Sigmoid colon (tissue), 7 donors: ENCODE measurements at places on chromosomes 5 and 9. TPM values are rescaled to one million over a fixed set of nuclear protein-coding genes. Genes with fewer than 3 reads are reported as not detected.

DNA sequence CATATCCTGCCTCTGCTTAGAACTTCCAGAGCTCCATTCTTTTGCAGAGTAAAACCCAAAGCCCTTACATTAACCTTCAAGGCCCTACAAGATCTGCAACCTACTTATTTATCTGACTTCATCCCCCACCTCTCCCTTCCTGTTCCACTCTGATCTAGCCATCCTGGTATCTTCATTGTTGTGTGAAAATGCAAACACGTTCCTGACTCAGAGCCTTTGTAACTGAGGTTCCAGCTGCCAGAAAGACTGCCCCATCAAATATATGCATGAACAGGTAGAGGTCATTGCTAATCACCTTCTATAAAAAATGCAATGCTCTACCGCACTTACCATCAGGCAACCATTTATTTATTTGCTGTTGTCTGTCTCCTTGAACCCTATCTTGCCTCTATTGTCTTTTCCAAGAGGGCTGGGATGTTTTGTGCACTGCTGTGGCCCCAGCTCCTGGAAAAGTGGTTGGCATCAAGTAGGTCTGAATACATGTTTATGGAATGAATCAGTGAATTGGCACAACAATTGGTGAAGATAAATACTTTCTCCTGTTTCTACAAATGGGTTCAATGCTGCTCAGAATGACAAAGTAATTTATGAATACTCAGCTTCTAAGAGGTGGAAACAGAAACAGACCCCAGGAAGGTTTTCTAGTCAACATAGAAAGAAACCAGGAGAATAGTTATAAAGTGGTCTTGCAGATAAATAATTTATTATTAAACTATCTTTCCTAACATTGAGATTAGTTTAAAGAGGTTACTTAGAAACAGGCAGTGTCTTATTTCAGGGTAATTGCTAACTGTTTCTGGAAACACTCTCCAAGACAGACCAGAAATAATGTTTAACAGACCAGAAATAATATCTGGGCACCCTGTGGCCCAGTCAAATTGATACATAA lies 230.6 kb upstream of the CD180 start:
- H3K27ac ChIP-seq, result no peak overlapping the region
- no peak for DNase-seq
- H3K4me1 ChIP-seq, result peaks cover 5% of the 10 kb centered on the region
- no peak overlapping the region for H3K4me3 ChIP-seq

DNA sequence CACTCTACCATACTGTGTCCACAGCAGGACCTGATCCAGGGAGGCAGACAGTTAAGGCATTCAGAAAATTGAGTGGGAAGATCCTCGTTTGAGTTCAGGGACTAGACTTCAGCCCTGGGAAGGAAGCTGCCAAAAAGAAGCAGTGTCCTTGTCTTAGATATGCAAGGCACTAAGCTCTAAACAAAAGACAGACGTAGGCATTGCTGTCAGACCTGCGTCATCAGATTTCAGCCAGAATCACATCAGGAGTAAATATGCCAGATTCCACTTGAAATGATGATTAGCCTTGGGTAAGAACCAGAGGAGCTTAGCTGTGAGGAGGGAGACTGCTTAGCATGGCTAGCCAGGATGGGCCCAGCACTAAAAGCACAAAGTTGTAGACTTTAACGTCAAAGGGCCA lies 56.7 kb downstream of the MAMDC2 start:
- H3K27ac ChIP-seq, result peak overlapping the region; percentile 60
- no peak overlapping the region for H3K4me3 ChIP-seq
- peaks cover 48% of the 10 kb centered on the region for H3K4me1 ChIP-seq
- DNase-seq, result peak; percentile 82

The NMUR2 gene
- total RNA-seq, result not detected

DNA sequence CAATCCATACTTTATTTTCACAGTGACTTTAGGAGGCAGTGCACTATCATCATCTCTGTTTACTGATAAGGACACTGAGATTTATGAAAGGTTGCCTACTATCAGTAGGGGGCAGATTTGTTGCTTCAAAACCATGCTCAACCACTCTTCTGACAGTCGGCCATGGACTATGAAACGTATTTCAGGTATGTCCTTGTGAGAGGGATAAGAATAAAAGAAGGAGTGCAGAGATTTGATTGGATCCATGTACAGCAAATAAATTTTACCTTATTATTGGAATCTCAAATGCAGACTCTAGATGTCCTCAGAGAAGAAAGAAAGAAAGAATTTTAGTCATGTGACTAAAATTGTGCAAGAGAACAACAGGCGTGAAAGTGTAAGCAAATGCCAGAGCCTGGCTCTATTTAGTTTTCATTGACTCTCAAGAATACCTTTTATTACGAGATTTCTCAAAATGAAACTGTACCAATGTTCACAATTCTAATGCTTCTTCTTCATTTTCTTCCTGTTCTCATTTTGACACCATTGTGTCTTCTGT lies 296.6 kb upstream of the RASA1 start:
- no peaks in the 10 kb centered on the region for H3K27me3 ChIP-seq
- no peaks in the 10 kb centered on the region for H3K4me1 ChIP-seq
- no peak overlapping the region for H3K4me3 ChIP-seq
- no peaks in the 10 kb centered on the region for H3K36me3 ChIP-seq
- peak overlapping the region; percentile 27 for H3K27ac ChIP-seq

DNA sequence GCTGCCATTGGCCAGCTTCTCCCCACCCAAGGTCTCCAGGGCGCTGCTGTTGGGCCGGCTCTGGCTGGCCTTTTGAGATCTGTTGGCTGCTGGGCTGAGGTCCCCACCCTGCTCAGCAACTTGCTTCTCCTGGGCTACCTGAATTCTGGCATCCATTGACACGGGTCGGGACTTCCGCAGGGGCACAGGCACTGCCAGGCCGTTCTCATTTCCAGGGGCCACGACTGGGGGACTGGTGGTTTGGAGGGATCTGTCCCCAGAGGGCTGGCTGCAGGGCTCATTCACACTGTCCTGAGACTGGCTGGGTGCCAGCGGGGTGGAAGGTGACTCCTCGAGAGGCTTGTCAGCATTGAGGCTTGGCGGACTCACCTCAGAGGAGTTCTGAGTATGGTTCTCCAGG lies 87.1 kb upstream of the FBXW11 start:
- DNase-seq, result peak; percentile 64
- no peak overlapping the region for H3K4me3 ChIP-seq
- H3K27me3 ChIP-seq, result no peaks in the 10 kb centered on the region
- peaks cover 24% of the 10 kb centered on the region for H3K4me1 ChIP-seq
- H3K36me3 ChIP-seq, result no peaks in the 10 kb centered on the region
- H3K27ac ChIP-seq, result no peak overlapping the region

DNA sequence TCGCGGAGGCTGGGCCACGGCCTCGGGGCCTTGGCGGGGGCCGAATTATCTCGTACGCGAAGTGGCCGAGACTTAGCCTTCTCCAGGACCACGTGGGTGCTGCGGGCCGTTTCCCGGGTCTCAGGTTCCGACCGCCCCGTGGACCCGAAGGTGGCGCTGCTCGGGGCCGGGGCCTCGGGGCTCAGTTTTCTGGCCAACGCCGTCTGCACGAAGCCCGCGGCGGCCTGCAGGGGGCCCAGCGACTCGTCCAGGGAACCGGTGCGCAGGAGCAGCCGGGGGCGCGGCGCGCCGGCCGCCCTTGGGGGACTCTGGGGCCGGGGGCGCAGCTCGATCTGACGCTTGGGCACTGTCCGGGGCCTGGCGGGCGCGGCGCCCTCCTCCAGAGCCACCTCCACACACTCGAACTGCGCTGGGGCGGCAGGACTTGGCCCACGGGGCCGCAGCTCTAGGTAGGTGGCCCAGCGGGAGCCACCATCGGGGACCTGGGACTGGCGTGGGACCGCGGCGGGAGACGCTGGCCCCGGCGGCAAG lies 716 bp downstream of the PROB1 start:
- H3K27me3 ChIP-seq, result peaks cover 29% of the 10 kb centered on the region
- peak overlapping the region; percentile 81 for H3K27ac ChIP-seq
- no peaks in the 10 kb centered on the region for H3K36me3 ChIP-seq
- H3K4me1 ChIP-seq, result peaks cover 32% of the 10 kb centered on the region
- H3K4me3 ChIP-seq, result peak overlapping the region; percentile 7
- no peak for DNase-seq

The TSSK1B gene
- total RNA-seq, result not detected

- DNase-seq, result no peak
- no peaks in the 10 kb centered on the region for H3K27me3 ChIP-seq
- H3K36me3 ChIP-seq, result no peaks in the 10 kb centered on the region
- H3K27ac ChIP-seq, result no peak overlapping the region
Measured at GRCh38 chr5:31806561-31806960, 167.6 kb downstream of the PDZD2 start.

The SLC46A2 gene
- total RNA-seq, result not detected

DNA sequence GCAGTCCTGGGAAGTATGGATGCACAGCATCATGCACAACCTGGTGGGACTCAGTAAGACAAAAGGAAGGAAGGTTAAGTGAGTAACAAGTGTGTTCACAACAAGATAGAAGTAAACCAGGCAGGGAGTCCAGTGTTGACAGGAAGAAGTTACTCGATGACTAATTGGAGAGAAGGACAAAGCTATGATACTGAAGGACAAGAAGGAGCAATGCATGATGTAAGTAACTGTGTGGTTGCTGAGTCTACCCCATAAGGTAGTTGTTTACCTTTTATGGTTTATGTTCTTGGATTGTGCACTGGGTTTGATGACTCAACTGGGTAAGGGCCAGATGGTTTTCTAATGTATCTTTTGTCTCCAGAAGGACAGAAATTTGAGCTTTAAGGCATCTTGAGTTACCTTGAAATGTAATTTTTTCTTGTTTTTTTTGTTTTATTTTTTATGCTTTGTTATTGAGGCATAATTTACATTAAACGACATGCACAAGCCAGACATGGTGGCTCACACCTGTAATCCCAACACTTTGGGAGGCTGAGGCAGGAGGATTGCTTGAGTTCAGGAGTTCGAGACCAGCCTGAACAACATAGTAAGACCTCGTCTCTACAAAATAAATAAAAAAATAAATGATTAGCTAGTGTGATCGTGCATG lies 89.2 kb upstream of the CAST start:
- H3K4me1 ChIP-seq, result peaks cover 4% of the 10 kb centered on the region
- H3K4me3 ChIP-seq, result no peak overlapping the region
- H3K36me3 ChIP-seq, result no peaks in the 10 kb centered on the region
- H3K27ac ChIP-seq, result no peak overlapping the region
- DNase-seq, result no peak

- no peak overlapping the region for H3K4me3 ChIP-seq
- DNase-seq, result no peak
- H3K36me3 ChIP-seq, result no peaks in the 10 kb centered on the region
Measured at GRCh38 chr5:45271626-45272025, 424.6 kb downstream of the HCN1 start.

- no peak for DNase-seq
- H3K4me1 ChIP-seq, result peaks cover 6% of the 10 kb centered on the region
- H3K36me3 ChIP-seq, result no peaks in the 10 kb centered on the region
Measured at GRCh38 chr9:127634698-127635097, 22.6 kb downstream of the STXBP1 start.

DNA sequence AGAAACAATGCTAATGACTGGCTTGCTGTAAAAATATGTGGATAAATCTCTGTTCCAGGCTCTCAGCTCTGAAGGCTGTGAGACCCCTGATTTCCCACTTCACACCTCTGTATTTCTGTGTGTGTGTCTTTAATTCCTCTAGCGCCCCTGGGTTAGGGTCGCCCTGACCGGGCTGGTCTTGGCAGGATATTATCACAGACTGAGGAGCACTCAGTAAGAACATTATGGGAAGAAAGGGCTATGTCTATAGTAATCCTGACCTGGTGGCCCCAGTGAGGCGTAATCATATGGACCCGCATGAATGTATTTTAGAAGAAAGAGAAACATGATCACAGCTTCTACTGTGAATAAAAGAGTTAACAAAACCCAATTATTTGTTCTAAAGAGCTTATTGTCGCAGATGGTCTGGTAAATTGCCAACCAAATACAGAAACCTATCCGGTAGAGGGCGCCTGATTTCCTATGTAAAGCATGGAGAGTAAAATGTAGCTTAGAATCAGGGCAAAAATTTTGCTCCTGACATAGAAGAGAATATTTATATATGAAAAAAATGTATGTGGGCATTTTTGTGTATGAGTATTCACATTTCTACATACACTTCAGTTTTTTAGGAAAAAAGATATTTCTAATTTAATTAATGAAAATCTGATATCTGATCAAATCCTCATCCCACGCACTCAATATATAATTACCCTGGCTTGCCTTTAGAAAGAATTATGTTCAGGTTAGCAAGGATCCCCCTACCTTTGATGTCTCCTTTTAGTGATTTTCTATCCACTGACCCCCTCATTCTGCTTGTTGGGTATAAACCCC lies 5.8 kb upstream of the IFNA1 start:
- H3K4me1 ChIP-seq, result no peaks in the 10 kb centered on the region
- H3K27me3 ChIP-seq, result no peaks in the 10 kb centered on the region
- H3K4me3 ChIP-seq, result no peak overlapping the region
- no peak for DNase-seq
- H3K36me3 ChIP-seq, result no peaks in the 10 kb centered on the region
- H3K27ac ChIP-seq, result no peak overlapping the region

GRCh38 chr5:74321326-74321725 lies 319.2 kb downstream of the ENC1 start:
- no peaks in the 10 kb centered on the region for H3K27me3 ChIP-seq
- no peak overlapping the region for H3K27ac ChIP-seq
- H3K4me3 ChIP-seq, result no peak overlapping the region
- no peaks in the 10 kb centered on the region for H3K36me3 ChIP-seq
- no peak for DNase-seq

DNA sequence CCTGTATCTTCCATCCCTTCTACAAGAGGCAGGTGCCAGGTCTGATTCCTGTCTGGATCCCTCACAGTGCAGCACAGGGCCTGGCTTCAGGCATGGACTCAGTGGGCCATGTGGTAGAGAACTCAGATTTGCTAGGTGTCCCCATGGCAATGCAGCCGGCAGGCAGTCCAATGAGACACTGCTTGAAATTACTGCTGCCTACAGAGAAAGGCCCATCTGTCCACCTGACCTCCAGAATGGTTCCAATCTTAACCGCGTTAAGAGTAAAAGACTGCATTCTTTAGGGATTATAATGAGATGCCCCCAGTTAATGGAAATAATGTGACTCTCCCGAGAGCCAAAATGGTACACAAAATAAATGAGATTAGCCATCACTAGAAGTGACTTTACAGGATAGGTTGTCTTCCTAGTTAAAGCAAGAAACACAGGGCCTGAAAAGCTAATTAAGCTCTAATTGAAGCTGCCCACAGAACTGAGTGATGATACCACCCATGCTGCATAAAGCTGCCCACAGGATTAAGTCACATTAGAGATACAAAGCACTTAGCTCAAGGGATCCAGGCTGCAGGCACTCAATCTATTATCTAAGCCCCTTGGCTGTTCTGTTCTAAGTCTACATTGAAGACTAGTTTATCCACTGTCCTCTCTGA lies 11.4 kb downstream of the FAM193B start:
- H3K27ac ChIP-seq, result peak overlapping the region; percentile 44
- no peaks in the 10 kb centered on the region for H3K36me3 ChIP-seq
- H3K4me1 ChIP-seq, result no peaks in the 10 kb centered on the region
- no peak for DNase-seq

DNA sequence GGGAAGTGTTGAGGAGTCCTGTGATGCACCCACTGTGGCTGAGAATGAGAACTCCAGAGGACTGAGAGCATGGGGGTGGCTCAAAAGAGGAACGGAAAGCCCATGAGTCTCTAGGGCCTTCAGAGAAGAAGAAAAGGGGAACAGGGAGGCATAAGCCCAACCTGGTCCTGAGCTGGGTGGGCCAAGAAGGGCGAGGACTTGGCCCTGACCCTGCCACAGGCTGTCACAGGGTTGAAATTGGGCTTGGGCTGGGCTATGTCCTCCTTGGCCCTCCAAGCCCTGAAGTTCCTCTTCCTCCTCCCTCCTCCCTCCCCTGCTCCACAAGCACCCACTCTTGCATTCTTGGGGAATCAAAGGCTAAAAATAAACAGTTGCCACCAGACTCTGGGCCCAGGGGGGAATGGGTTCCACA lies 49.3 kb upstream of the PPARGC1B start:
- H3K27ac ChIP-seq, result no peak overlapping the region
- no peaks in the 10 kb centered on the region for H3K27me3 ChIP-seq
- H3K4me3 ChIP-seq, result no peak overlapping the region

The LEAP2 gene
- 0.36 TPM for total RNA-seq

The RNF130 gene
- 119 TPM for total RNA-seq
